RWPE2 (cell line): ENCODE measurements at places on chromosomes 2 and 18.

DNA sequence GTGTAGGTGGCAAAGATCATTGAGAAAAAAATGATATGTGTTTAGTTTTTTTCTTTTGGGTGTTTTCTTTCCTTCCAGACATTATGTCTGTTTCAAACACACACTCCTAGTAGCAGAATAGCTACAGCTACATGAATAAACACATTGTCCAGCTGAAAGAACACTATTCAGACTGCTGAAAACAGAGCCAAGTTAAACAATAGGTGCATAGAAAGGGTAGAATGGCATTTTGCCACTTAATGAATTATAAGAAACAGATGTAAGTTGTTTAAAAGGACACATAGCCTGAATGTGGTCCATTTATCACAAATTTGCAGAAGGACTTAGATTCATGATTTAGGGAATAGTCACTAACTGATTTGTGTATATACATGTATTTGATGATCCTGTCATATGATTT lies 20.1 kb downstream of the CTLA4 start:
- DNase-seq, result no peak

DNA sequence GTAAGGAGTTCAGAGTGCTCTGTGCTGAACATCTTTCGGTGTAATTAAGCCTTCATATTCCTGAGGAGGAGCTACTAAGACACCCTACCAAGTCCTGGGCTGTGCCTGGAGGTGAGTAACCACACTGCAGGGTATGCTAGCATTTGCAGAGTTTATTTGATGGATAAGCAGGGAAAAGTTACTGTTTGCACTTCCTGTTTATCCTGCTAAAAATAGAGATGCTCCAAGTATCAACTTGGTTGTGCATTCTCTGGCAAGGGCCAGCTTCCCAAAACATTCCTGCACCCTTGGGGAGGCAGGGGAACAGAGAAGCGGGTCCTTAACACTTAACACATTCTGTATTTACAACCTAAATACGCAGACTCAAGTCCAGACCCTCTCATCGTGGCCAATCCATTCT lies 49.8 kb downstream of the PARD6G start:
- DNase-seq, result no peak

DNA sequence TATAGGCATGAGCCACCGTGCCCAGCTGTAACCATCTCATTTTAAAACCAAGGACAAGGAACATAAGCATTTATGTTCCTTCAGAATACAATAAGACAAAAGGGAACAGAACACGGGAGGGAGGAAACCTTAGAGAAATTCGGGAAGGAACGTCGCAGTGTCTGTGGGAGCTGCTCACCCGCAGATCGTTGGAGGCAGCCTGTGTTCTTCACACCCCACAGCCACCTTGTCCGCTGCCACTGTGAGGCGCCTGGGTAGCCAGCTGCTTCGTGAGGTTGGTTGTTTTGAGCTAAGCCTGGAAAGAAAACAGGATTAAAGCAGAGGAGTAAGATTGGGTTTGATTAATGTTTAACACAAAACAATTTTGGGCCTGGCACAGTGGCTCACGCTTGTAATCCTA lies 250.0 kb downstream of the FHOD3 start:
- DNase-seq, result no peak

- DNase-seq, result no peak
Measured at GRCh38 chr2:70777450-70777849, 9.4 kb upstream of the ADD2 start.

- DNase-seq, result no peak
Measured at GRCh38 chr2:85873679-85874078, 15.1 kb downstream of the ST3GAL5 start.

DNA sequence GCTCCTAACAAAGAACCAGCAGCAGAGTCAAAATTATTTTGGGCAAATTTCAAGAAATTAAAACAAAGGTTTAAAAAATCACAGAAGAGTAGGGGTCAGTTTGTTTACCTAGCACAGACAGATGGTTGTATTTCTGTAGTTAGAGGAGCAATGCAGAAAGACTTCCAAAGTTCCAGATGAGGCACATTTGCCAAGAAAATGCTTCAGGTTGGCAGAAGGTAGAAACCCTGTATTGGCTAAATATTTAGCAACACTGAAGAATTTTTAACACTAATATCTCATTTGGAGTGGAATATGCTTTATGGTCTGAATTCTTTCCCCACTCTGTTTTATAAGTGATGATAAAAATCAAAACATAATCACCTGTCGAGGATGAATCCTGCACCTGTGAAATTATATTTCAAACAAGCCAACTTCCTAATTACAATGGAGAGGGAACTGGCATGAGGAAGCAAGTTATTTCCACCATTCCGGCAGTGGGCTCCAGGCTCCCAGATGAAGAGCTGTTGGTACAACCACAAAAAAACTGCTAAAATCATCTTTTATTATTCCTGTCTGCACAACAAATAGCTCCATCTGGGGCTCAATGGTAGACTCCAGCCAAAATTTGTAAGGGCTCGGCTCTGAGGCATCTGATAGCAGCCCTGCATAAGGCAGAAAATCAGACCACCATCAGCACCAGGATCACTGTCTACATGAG lies 286.5 kb upstream of the REV1 start:
- DNase-seq, result no peak

DNA sequence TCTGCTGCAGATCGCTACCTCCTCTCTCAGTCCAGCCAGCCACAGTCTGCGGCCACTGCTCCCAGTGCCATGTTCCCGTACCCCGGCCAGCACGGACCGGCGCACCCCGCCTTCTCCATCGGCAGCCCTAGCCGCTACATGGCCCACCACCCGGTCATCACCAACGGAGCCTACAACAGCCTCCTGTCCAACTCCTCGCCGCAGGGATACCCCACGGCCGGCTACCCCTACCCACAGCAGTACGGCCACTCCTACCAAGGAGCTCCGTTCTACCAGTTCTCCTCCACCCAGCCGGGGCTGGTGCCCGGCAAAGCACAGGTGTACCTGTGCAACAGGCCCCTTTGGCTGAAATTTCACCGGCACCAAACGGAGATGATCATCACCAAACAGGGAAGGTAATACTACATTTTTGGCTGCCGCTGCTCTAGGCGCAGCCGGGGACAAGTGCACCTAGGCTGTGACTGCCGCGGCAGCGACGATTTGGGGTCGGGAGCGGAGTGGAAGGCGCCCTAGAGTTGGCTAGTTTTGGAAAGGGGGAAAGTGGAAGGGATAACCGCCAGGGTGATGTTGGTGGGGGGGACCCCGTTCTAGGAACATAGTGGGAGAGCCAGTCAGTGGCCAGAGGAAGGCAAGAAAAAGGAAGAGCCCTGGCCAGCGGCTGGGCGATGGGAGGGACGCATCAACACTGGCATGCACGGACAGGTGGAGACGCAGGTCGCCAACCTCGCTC lies 776 bp downstream of the TBR1 start:
- DNase-seq, result no peak

GRCh38 chr18:35458677-35459441 lies 38.9 kb downstream of the INO80C start:
- no peak for DNase-seq

DNA sequence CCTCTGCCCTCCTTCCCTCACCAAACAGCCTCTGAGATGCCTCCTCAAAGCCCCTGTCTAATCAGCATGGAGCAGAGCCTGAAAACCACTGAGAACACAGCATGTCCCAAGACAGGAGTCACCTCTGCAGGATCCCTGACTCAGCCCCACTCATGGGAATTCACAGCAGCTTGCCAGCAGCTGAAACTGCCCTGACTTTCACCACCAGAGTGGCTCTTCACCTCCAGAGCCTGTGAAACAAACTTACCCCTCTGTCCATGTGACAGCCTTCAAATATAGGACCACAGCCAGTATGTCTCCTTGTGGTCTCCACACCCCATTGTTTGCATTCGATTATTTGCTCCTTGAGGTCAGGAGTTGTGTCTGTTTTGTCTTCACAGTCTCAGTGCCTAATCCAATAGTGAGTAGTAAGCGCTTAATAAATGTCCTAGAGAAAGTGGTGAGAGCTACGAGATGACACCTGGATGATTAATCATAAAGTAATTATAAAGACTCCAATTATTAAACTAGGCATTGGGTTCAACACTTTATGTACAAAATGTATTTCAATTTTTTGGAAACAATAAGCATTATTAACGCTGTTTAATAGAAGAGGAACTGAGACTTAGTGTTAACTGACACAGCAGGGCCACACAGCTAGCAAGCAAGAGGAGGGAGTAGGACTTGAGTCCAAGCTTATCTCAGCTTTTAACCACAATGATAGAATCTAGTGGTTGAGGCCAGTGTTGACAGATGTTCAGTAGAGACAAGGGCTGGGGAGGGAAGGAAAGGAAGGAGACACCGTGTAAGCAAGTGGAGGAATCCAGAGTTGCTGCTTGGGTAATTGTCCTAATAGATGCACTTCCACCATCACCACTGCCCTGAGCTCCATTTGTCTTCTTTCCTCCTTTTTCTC lies 358.7 kb upstream of the TNP1 start:
- DNase-seq, result no peak

DNA sequence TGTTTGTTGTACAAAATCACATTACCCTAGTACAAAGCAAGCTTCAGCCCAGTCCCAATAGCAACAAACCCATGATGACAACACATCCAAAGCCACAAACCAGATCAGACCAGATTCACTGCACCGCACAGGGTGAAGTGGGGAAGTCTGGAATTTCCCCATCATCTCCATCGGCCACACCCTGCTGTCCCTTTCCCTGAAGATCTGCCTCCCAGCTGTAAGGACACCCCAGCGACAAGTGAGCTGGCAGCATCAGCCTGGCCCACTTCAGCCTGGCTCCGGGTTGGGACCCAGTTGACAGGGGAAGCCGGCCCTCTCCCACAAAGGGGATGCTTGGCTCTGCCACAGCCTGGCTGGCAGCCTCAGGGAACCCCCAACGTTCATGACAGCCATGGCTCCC lies 207.6 kb downstream of the MGAT5 start:
- DNase-seq, result no peak

DNA sequence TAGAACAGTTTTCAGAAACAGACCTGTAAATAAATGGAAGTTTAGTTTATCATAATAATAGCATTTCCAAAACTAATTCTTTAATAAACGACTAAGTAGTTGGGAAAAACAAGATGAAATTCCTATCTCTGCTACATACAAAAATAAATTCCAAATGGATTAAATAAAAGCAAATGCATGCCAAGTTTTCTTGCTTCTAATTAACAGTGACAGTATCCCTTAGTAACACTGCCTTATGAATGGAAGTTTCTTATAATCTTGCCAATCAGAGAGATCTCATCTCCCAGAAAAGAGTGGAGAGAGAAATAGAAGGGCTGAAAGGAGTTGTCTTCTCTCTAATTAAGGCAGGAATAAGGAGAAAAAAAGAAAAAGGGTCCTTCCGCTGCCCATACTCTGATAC lies 133.9 kb downstream of the GFPT1 start:
- DNase-seq, result no peak

- DNase-seq, result no peak
Measured at GRCh38 chr18:46411867-46412690, 244.9 kb downstream of the LOXHD1 start.

DNA sequence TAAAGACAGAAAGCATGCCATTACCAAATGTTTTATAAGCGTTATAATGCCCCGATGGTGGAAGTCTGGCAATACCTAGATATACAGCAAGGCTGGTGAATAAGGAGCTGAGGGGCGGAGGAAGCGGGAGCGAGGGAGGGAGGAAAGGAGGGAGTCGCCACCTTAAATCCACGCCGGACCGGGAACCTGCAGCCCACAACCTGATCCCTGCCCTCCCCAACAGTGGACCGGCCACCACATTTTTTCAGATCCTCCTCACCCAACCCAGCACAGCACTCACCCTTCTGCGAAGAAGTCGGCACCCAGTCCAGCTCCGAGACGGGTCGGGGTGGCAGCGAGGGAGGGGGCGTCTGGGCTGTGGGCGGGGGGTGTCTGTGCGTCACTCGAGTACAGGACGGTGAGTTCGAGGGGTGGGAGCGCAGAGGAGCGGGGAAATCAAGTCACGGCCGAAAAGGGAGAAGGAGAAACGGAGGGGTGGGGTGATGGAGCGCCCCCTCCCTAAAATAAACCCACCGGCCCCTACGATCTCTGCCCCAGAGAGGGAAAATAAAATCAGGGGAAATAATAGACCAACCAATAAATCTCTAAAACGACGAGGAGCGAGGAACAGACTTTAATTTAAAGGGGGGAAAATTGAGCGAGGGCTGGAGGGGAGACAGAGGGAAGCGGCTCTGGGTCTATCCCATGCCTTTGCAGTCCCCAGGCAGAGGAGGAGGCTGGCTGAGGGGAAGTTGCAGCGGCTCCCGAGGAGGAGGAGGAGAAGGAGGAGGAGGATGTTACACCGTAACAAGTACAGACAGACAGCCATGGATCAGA lies 96.5 kb upstream of the SERTAD2 start:
- peak; percentile 67 for DNase-seq

GRCh38 chr2:237297421-237298150 lies 116.4 kb downstream of the COL6A3 start:
- DNase-seq, result no peak

GRCh38 chr2:108348816-108349570 lies 28.8 kb upstream of the SULT1C4 start:
- no peak for DNase-seq

DNA sequence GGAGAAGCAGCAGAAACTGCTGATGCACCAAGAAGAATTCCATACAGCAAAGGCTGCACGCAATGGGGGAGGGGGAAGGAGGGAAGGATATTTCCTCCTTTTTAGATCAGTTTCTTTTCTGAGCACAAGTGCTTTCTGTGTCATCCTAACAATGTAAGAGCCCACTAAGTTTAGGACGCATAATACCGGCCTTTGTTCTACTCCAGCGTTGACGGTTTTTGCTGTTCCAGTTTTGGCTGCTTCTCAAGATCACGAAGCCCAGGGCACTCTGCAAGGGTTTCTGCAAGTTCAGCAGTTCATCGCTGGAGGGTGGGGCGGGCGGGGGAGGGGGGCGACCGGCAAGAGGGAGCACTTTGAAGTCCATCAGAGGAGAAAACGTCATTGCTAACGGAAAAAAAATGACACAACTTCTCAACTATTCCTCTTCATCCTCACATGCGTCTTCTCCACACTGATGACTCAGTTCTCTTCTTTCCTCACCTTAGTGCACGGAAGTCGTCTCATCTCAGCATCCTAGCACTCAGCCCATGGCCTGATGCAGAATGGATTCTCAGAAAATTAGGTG lies 8.7 kb downstream of the FAM178B start:
- DNase-seq, result no peak

DNA sequence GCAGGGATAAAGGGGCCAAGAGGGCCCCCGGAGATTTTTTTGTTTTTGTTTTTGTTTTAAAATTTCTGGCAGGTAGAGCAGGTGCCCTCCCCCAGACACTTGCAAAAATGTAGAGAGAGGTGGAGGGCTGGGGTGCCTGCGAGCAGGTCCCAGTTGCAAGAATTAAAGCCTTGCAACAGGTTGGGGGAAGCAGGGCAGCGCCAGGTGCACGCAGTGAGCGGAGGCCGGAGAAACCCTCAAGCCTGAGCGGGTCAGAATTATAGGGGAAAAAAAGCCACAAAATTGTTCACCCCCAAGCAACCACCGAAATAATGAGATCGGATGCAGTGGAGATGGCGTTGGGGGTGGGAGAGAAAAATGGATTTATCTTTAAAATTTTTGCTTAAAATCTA lies 527 bp downstream of the IGFBP5 start:
- no peak for DNase-seq
